ENCODE measurements at places on chromosomes 3 and 15. TPM values are rescaled to one million over a fixed set of nuclear protein-coding genes. Genes with fewer than 3 reads are reported as not detected.

Gene TPRG1
- total RNA-seq, result 0.21 TPM

Gene TIMP4
- total RNA-seq, result 10.9 TPM

Gene GHSR
- total RNA-seq, result not detected

Gene MST1
- 0.89 TPM for total RNA-seq

Gene FGF12
- total RNA-seq, result 0.61 TPM

Gene OR5K2
- total RNA-seq, result not detected
